ENCODE measurements at places on chromosomes 7 and 10.
A peak's percentile ranks its signal among the peaks of the same experiment; 100 is the strongest.

DNA sequence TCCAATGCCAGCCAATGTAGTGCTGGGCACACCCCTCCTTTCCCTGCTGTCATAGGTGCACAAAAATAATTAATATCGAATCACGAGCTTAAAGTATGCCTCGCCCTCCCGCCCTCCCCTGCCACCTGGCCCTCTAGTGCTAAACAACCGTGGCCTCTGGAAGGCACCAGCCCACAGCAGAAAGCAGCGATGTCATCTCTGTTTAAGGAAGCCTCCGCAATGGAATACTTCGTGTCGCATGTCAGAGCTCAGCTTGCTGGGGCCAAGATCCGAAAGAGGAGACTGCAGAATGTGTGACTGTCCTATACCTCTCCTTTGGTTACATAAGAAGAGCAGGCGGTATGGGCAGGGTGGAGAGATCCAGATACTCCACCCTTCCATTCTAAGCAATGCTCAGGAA lies 71.5 kb downstream of the RHOBTB1 start:
- no peak for DNase-seq

DNA sequence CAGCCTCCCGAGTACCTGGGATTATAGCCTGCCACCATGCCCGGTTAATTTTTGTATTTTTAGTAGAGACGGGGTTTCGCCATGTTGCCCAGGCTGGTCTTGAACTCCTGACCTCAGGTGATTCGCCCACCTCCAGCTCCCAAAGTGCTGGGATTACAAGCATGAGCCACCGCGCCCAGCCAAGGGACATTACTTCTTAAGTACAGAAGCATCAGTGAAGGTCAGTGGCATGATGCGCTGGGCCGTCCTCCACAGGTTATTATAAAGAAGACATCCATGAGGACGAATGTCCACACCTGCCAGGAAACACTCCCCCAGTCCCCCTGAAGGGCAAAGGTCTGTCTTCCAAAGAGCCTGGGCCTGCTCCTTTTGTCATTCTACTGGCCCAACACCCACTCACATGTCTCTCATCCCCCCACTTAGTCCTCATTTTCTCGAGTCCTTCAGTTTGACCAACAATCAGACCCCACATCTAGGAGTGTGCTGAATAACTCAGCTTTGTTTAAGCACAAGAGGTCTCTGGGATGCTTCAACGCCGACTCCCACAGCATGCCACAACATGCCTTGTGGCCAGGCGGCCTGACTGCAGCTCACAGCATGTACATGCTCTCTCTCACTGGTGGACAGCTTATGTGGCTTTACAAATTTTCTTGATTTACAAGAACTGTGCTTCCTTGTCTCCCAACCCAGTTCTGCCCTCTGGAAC lies 73.0 kb downstream of the CTBP2 start:
- DNase-seq, result no peak

- peak; percentile 7 for DNase-seq
Observed at GRCh38 chr7:127391591-127392181, 822 bp downstream of the ZNF800 start.

- no peak for DNase-seq
Observed at GRCh38 chr7:47188653-47189315, 393.1 kb downstream of the TNS3 start.

DNA sequence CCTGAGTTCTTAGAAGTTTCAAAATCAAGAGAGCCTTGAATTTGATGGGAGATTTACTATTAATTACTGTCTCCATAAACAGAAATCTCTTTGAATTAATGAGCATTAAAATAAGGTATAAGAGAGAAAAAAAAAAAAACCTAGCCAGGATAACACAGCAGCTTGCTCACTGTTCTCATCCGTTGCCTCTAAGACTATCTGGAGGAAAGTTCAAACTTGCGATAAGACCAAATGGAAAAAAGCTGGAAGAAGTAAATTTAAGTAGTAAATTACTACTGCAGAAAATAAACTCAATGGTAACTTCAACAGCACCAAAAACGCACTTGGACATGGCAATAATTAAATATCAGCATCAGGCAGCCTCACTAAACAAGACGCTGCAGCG lies 36.7 kb downstream of the GNA12 start:
- no peak for DNase-seq

DNA sequence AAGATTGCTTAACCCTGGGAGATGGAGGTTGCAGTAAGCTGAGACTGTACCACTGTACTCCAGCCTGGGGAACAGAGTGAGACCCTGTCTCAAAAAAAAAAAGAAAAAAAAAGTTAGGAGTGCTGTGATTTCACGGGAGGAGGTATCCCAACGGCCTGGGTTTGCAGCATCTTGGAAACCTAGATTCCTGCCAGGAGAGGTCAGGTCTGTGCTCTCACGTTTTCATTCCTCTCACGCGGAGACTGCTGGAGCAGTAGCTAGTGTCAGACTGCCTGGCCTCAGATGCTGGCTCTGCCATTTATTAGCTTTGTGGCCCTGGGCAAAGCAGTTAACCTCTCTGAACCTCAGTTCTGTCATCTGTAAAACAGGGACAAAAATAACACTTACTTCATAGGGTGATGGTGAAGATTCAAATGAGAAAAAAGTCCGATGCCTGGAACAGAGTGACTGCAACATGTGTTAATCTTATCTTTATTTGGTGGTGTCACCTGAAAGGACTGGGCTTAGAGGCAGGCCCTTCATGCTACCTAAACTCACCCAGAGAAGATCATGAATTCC lies 94.9 kb downstream of the GAD2 start:
- DNase-seq, result no peak

- DNase-seq, result no peak
Observed at GRCh38 chr10:77442699-77443189, 194.9 kb downstream of the KCNMA1 start.

DNA sequence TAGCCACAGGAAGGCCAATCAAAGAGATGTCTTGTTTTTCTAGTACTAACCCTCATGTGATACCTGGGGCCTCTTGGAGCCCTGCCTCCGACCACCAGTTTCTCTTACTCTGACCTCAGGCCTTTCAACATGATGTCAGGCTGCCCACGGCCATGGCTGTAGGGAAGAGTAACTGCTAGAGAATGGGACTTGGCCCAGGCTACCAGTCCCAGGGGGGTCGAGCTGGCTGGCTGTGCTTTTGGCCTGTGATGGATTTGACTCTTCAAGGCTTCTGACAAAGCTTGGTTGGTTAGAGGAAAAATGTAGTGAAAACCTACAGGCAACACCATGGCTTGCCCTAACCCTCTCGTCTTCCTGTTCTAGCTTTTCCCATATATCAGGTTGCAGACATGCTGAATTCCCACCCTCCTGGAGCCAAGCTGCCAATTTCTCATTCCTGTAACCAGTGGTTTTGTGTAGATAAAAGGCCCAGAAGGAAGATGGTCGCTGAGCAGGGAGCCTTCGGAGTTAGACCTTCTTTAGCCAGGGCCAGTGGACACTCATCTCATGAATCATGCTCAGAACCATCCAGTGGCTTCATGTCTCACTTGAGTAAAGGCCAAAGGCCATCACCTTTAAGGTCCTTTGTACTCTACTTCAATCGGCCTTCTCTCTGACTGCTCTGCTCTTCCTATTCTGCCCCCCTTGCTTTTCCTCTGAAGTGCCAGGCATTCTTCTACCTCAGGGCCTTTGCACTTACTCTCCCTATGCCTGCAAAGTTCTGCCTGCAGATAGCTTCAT lies 19.7 kb downstream of the SUFU start:
- DNase-seq, result no peak

DNA sequence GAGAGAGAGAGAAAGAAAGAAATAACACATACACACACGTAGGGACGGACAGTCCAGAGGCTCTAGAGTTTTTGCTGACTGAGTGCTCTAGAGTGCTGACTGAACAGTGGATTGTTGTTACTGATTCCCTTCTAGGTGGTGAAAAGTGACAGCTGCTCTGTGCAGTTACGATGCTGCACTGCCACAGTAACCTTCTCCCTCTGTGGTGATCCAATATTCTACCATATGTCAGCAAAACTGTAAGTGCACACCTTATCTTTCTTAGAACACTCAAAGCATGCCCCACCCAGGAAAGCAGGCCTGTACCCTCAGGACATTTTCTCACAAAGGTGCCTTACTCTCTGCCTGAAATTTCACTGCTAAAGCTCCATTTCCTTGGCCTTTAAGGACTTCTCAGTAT lies 1023.5 kb downstream of the TYW1 start:
- DNase-seq, result no peak

DNA sequence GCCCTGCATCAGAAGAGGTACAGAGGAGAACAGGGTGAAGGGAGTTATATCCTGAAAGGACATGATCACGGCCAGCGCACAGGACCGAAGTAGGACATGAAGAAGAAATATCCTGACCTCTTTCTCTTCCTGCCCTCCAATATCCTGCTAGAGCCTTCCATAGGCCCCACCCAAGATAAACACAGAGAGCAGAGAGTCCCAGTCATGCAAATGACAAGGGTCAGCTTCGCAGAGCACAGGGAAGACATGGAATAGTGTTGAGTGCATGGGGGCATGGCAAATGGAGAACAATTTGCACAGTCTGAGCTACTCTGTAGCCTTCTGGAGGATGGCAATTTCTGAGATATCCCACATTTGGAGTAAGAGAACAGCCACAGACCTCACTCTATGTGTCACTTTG lies 371.4 kb downstream of the GRM8 start:
- no peak for DNase-seq

- no peak for DNase-seq
Observed at GRCh38 chr10:110817614-110818013, 54.1 kb upstream of the PDCD4 start.

DNA sequence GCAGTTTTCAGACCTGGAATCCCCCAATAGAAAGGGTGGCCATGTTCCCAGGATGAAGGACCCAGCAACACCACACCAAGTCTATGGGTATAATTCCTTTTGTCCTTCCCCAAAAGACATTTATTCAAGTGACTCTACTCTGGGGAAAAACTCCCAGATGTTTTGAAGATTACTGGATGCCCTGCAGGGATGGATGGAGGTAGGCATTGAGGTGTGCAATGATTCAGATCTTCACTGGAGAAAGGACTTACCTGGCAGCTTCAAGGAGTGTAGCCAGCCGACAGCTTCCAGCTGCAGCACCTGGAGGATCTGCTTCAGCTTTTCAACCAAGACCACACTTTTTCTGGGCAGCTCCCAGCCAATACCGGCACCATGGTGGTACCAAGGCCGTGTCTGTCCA lies 172.0 kb downstream of the BAMBI start:
- no peak for DNase-seq

DNA sequence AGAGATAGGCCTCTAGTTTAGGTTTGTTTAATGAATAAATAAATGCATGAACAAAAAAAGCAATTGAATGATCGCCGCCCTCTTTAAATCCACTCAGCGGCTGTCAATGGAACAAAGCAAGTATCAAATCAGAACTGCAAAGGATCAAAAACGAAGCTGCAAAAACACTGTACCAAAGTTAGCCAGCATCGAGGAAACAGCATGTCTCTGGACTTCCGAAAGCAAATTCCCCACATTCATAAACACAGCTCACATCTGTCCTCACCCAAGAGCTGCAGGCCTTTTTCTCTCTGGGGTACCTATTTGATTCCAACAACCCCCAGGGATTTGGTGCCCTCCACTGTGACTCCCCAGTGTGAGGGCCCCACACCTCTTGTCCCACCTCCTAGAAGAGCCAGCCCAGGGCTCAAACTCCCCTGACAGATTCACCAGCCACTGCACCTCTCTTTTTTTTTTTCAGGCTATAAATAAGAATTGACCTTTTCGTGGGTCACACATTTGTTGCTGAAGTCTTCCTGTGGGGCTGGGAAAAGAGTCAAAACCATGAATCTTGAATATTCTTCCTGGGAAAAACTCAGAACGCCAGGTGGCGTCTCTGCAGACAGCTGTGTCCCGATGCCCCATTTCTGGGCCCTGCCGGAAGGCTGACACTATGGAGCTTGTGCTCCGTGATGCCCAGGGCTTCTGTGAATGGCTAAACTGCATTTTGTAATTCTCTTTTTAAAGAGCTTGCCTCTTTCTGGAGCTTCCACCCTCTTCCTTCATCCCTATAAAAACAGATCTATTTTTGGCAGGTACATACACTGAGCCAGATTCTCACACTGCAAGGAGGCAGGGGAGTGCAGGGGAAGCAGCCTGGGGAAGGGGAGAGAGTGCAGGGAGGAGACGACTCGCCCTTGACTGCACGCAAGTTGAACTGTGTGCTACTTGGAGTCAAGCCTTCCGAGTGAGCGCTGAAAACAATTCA lies 51.7 kb downstream of the HSPA12A start:
- DNase-seq, result peak; percentile 64

DNA sequence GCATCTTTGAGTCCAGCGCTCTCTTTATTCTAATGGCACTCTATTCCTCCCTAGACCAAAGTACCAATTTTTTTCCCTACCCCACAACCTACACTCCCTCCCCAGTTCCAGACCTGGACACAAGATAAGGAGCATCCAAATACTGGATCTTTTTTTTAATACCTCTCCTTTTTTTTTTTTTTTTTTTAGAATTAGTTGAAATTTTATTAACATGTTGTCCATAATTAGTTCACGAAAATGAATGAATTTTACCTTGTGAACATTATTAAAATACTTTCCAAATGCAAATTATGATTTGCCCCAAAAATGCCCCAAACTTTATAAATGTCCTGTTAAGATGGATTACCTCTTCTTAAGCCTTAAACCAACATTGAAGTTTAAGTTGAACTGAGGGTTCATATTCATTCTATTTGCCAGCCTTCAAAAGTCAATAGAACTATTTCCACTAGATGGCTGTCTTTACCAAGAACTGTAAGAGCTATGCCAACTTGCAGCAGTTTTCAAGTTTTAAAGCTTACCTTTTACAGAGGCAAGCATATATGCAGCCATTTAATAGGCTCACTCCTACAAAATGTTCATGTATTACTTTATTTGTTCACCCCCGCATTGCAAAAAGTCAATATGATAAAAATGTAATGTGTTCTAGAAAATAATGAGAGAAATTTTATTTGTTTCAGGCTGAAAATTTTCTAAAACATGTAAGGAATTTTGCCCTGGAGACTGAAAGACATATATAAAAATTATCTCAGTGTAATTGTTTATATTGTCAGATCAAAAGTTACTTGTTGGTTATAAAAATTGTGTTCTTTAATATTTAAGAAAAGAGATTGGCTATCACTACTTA lies 39.7 kb upstream of the TNKS2 start:
- DNase-seq, result peak; percentile 59

GRCh38 chr7:121084748-121085336 lies 96.3 kb downstream of the CPED1 start:
- DNase-seq, result no peak

DNA sequence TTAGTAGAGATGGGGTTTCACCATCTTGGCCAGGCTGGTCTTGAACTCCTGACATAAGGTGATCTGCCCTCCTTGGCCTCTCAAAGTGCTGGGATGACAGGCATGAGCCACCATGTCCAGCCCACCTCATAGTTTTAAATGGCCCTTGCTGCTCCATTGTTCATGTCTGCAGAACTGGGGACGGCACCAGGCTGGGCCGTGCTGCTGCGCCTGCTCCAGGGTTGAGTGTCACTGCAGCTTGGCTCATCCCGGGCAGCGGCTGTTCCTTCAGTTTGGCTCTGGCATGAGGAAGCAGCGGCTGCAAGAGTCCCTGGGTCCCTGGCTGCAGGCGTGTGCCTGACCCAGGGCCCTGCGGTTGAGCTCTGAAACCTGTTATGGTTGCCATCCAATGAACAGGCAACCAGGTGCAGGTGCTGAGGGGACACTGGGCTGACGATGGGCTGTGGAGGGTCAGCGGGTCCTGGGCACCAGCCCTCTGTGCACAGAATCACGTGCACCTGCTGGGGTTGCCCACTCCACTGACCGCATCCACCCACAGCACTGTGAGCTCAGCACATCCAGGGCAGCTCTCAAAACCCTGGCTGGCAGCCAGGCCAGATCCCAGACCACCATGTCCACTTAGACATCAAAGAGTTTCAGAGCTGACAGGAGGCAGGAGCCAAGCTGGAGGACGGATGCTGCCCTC lies 70.2 kb upstream of the PPP2R2D start:
- DNase-seq, result no peak

GRCh38 chr10:76255241-76255640 lies 823.8 kb downstream of the LRMDA start:
- no peak for DNase-seq

All from Ammon's horn (tissue), 1 donor.